Left cardiac atrium (tissue), 4 donors: ENCODE measurements at places on chromosomes 16 and 17. TPM values are rescaled to one million over a fixed set of nuclear protein-coding genes. Genes with fewer than 3 reads are reported as not detected.

GRCh38 chr17:3536716-3537115 lies 20.9 kb downstream of the TRPV3 start:
- no peak for DNase-seq

- no peak for DNase-seq
Measured at GRCh38 chr16:85366031-85366763, 246.9 kb upstream of the GSE1 start.

The SLC6A2 gene
- not detected for total RNA-seq

The RAB11FIP4 gene
- total RNA-seq: 3.1 TPM

The C17orf107 gene
- total RNA-seq: 2.3 TPM

GRCh38 chr17:63258785-63259184 lies 187.3 kb downstream of the CYB561 start:
- DNase-seq: no peak

The PTGES3L gene
- total RNA-seq: 49.4 TPM

- no peak for DNase-seq
Measured at GRCh38 chr17:16926571-16927451, 45.1 kb downstream of the TNFRSF13B start.

The ITGB4 gene
- 18.9 TPM for total RNA-seq

- peak; percentile 40 for DNase-seq
Measured at GRCh38 chr17:79388556-79389295, 222.1 kb downstream of the RBFOX3 start.

DNA sequence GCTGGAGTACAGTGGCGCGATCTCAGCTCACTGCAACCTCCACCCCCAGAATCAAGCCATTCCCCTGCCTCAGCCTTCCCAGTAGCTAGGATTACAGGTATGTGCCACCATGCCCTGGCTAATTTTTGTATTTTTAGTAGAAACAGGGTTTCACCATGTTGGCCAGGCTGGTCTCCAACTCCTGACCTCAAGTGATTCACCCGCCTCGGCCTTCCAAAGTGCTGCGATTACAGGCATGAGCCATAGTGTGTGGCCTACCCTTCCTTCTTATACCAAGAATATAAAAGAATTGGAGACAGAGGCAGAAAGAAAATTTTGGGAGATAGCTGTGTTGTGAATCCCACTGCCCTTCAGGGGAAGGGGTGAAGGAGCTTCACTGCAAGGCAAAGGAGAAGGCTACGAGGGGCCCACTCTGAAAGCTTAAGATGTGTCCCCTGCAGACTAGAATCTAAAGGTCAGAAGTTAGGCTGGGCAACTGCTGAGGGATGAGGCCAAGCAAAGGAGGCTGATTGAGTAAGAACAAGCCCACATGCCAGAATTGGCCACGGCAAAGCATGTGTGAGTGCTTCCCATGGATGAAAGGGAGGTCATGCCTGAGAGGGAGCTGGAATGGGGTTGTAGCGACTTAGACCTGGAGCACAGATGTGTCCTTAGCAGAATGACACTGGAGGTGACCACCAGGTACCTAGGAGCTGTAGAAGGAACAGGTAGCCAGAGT lies 8.4 kb upstream of the CRYBA1 start:
- no peak for DNase-seq

DNA sequence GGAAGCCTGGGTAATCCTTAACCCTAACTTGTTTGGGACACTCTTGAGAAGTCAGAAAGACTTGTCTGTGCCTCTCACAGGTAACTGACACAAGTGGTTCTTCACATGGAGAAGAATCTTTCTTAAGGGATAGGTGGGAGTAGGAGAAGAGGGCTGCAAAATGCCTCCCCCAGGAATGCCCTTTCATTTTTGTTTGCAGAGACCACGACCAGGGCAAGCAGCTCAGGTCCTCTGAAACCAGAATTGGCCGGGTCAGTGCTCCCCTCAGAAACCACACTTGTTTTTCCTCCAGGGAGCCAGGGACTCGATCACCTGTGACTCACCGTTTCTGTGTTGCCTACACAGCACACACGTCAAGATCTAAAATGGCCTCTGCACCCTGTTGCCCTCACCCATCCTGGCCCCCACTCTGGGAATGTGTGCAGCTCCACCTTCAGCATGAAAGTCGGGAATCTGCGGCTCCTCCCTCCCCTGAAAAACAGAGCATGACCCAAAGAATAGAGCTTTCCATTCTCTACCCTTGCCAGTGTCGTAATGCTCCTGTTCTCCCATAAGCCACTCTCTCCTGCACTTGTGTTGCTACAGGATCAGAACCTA lies 36.1 kb downstream of the HNF1B start:
- DNase-seq: no peak
